ENCODE measurements at places on chromosomes 16 and 17.

- DNase-seq, result no peak
These were observed 349.9 kb downstream of the SOX9 start for GRCh38 chr17:72470734-72471133.

- DNase-seq, result no peak
These were observed 18.9 kb downstream of the MPP3 start for GRCh38 chr17:43814026-43814425.

DNA sequence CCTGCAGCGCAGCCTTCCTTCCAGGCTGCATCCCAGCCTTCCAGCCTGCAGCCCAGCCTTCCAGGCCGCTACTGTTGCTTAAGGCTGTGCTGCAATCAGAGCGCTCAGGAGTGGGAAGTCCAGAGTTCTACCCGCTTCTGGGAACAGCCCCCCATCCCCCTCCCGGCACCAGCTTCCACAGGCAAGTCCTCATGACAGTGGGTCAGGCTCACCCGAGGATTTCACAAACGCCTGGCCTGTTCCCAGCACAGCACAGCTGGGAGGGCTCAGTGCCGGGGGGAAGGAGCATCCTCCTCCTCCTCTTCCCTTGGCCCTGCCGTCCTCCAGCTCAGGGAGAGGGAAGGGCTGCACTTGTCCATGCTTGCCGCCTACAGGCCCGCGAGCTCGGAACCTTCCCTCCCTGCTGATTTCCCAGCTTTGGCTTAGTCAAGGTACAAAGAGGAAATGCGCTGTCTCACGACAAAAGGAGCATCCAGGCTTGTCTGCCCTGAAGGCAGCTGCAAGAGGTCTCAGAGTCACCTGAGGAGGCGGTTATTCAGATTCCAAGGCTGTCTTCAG, 8.3 kb downstream of the SOCS3 start:
- no peak for DNase-seq

DNA sequence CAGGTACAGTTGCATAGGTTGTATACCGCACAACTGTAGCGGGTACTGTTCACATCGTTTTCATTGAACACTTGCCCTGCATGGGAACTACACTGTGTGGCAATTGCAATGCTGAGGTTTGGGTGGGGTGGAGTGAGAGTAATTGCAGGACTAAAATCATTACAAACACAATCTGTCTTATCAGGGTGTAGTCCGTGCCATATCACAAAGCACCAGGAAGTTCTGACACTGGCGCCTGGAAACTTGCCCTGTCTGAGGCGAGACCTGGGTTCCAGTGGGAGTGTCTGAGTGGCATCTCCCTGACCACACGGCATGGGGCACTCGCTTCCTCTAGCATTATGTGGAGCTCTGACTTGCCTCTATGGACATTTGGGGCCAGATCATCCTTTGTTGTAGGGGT, 153.4 kb downstream of the RGS9 start:
- DNase-seq, result no peak

DNA sequence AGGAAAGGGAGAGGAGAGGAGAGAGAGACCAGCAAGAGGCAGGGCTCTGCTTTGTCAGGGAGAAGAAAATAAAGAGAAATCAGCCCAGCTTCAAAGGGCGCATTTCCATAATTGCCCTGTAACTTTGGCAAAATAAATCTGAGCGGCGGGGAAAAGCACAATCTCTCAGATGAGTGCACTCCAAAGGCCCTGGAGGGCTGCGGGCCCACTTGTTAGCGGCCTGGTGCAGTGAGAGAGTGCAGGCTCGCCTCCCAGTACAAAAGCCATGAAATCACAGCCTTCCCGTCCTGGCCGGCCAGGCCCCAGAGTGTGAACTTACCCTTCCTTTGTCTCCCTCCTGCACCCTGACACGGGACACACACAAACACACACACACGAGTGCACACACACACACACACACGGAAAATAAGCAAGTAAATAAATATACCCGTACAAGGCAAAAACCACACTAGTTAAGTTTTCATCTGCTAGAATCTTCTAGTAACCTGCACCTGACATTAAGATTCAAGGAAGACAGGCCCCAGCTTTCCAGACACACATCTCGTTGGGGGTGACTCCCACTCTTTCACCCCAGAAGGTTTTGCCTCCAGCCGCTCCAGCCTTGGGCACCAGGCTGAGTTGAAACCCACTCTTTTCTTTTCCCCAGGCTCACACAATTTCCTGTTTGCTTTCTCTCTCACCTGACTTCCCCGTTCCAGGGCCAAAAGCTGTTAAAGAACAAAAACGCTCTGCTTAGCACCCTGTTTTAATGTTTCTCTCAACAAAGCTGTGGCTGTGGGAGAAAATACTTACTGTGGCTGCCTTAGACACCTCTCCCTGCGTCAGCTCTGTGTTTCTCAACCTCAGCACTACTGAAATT, 8.5 kb downstream of the IRX3 start:
- DNase-seq, result no peak
